ENCODE measurements at places on chromosomes 1 and 21.
A peak's percentile ranks its signal among the peaks of the same experiment; 100 is the strongest.

DNA sequence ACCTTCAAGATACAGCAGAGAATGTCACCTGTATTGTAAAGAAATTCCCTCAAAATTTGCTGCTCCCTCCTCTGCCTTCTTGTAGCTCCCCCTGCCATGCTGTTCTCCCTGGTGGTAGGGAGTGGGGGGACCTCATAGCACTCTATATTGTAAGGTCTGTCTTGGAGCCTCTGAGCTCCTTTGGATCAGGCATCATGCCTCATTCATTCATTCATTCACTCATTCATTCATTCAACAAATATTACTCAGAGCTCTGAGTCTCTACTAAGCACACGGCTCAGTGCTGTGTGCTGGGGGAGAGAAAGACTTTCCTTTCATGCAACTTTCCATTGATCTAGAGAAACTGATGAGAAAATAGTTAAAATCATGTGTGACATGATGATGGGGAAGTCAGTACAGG is 27.1 kb upstream of the EPHB2 start:
- no peak for DNase-seq

DNA sequence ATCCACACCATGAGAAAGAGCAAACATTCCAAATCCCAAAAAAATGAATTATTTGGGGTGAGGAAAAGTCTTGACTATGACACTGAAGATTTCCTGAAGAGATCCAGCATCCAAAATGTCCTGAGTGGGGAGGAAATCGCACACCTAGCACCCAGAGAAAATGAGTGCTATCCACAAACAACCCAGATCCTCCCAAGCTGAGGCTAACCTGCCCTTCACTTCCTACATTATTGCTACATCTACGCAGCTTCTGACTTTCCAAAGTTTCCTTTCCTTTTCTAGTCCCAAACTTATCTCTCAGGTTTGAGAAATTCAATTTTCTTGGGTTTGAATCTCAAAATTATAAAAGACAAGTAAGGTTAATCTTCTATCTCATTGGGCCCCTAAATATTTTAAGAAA is 906 bp upstream of the RGS13 start:
- DNase-seq = no peak

- DNase-seq = no peak
Observed at GRCh38 chr21:37281579-37281978, 14.4 kb upstream of the VPS26C start.

GRCh38 chr1:35406103-35406502 is 137.6 kb downstream of the ZMYM4 start:
- no peak for DNase-seq

DNA sequence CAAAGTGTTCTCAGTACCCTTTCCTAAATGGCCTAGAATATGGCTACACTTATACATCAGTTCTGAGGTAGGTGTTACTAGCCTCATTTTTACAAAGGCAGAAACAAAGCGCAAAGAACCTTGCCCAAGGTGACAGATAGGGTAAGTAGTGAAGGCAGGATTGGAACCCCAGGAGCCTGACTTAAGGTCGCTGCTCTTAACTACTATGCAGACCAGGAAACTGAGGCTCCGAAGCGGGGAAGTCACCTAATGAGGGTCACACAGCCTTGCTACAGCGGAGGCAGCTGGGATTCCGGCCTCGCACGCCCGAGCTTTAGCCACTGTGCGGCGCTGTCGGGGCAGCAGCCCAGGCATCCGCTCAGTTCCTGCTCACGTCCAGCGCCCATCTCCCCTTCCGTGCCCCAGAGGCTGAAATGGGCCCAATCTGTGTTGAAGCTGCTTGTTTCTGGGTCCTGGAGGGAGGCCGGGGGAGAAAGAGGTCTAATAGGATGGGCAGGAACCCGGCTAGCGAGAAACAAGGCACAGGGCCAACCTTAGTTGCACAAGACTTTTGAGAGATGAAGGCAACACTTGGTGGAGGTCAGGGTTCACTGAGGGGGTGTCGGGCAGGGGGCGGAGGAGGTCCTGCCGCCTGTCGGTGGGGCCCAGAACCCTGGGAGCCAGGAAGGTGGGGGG is 1.4 kb upstream of the FOXD2 start:
- DNase-seq = peak; percentile 70

- DNase-seq = no peak
Observed at GRCh38 chr21:31176080-31176551, 137.8 kb upstream of the KRTAP19-8 start.

- DNase-seq = no peak
Observed at GRCh38 chr1:6732942-6733341, 31.3 kb upstream of the DNAJC11 start.

DNA sequence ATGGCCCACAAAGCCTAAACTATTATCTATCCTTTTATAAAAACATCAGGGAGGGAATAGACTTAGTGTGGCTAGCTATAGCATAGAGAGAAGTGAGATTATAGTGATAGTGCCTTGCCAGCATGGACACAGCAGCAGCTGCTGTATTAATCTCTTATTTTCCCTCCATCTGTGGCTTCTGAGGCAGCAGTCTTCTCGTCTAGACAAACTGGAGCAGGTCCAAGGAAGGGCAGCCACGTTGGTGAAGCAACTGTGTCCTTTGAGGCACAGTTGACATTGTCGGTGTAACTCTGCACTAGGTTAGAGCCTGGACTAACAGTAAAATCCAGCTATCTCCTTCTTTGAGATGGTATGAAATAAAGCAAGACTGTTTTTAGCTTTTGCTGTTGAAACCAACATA is 131.3 kb downstream of the CACHD1 start:
- DNase-seq = no peak

DNA sequence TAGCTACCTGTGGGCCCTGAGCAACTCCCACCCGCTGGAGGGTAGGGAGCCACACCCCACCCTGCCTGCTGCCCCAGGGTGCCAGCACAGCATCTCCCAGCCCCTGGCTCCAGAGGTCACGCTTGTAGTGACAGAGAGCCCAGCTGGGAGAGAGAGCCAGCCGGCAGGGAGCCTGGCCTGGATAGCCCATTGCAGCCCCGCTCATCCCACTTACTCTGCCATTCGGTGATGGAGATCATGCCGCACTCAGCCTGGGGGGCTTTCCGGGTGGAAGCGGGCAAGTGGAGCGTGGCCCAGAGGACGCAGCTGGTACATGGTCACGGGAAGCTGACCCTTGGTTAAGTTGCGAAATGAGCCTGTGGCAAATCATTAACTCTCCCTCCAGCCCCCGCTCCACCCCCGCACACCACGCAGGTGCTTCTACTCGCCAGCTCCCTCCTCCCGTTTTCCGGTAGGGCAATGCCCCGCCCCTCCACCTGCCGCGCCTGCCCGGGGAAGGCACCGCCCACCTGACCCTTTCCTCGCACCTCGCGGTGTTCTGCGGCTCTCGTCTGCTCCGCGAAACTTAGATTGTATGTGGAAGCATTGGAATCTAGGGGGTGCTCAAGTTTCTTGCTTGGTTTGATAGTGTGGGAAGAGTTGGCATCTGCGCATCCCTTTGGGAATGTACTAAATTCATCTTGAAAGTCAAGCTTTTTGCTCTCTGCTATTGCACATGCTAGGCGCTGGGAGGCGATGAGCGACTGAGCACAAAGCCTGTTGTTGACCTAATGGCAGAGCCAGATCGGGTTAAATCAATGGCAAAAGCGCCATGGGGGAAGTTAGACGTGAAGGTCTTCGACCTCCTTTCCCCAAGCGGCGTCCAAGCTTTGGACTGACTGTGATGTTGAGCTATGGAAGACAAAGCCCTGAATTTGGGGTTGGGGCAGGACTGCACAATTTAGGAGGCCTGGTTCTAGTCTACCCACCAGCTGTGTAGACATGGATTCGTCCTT is at the start of gene GOLT1A:
GOLT1A (minus strand) TSS at position 321 of the 995 bp plus-strand sequence; CDS start at position 239, 82 bp downstream.
- DNase-seq = no peak

GRCh38 chr1:178258536-178258935 is 164.6 kb downstream of the RASAL2 start:
- DNase-seq = no peak

- DNase-seq = no peak
Observed at GRCh38 chr1:37476460-37477197, 2.2 kb downstream of the ZC3H12A start.

GRCh38 chr1:110506541-110506940 is 12.4 kb downstream of the KCNA10 start:
- DNase-seq = no peak

DNA sequence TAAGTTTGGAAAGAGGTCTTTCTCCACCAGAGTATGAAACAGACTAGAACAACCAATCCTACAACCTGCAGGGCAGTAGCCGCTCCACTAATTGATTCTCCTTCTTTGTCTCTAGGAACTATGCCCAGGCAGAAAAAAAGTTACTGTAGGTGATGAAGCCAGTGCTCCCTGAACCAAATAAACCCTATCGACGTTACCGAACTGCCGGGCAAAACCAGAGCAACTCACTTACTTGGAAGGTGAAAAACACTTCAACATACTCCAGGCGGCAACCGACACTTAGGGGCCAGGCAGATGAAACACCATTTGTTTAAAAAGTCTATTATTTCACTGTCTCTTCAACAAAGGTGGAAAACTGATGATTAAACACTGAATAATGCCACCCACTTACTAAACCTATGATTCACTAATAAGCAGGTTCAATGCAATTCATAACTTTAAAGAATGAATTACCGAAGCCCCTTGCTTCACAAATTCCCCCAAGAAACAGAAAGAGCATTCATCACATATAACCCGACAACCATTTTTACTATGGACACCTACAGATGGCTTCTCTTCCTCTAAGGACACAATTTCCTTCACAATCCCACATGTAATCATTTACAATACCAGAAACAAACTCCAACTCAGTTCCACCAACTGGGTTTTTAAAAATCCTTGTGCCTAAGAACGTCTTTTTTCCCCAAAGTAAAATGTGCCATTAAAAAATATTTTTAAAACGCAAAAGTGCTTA is 1.6 kb downstream of the NRIP1 start:
- DNase-seq = no peak

DNA sequence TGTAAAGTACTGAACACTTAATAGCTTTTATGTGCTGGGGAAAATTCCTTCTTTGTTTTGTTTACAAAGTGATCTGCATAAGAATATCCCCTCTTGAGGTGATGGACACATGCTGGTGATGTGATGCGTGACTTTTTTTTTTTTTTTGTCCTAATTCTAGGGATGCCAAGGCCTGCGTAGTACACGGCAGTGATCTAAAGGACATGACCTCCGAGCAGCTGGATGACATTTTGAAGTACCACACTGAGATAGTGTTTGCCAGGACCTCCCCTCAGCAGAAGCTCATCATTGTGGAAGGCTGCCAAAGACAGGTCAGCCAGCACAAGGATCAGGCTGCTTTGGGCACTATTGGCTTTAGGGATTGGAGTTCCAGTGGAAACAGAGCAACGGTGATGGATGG is 24.7 kb downstream of the ATP1A1 start:
- no peak for DNase-seq

GRCh38 chr1:158013840-158014730 is 20.6 kb downstream of the KIRREL1 start:
- DNase-seq = no peak

DNA sequence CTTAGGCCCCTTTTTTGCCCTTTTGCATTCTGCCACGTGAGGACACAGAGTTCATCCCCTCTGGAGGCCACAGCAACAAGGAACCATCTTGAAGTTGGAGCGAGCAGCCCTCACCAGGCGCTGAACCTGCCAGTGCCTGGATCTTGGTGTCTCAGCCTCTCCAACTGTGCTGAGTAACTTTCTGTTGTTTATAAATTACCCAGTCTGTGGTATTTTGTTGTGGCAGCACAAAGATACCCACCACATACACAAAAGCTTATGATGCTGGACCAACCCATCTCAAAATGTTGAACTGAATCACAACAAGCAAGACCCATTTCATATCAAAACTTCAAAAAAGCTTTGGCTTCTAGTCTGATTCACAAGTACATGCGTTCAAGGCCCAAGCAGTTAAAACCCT is 649.9 kb downstream of the KIF26B start:
- DNase-seq = no peak

DNA sequence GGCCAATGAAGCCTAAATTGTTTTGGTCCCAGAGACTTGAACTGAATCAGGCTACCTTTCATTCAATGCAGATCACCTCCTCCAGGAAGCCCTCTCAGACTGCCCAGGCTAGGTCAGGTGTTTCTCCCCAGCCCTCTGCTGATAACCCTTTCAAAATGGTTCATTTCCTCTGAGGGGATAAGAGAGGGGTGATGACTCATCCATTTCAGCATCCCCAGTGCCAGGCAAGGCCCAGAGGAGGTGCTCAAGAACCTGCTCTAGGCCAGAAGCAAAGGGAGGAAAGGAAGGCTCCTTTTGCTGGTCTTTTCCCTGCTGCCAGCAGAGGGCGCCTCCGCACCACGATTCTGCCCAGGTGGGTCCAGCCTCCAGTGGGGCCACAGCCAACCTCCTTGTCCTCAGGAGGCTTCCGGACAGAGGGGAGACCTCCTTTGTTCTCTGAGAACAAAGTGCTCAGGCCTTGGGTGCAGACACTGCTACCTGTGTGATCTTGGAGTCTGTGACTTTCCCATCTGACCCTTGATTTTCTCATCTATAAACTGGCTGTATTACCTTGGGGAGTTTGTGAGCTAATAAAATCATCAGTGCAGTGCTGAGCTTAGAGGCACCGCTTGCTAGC is 45.3 kb upstream of the ARHGEF10L start:
- DNase-seq = peak; percentile 60

- no peak for DNase-seq
Observed at GRCh38 chr1:89974696-89975470, 20.0 kb upstream of the ZNF326 start.

DNA sequence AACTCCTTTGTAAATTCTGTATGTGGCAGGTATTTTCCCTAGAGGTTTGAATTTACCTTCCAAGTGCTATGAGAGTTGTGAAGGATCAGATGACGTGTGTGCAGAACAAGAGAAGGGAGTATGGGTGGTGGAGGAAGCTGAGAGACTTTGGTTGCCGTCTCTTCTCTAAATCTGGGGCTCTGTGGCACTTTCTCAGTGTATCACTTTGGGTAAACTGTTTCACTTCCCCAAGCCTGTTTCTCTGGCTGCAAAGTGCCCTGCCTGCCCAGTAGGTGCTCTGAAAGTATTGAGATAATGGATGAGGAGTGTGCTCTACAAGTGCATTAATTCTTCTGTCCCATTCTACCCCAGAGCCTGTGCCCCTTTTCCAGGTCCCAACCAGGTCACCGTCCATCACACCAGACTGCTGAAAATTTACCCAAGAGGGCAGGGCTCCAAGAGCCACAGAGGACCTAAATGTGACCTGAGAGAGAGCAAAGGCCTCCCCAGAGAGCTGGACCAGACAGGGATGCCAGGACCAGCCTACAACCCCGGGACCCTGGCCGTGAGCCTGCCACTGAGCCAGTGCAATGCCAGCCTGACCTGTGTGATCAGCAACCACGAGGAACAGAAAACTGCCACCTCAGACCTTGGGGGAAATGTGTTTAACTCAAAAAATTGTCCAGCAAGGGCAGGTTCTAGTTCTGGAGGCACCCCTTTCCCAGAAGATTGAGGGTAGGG is 131.6 kb upstream of the ETV3 start:
- DNase-seq = no peak

- no peak for DNase-seq
Observed at GRCh38 chr1:176174108-176174507, 33.0 kb downstream of the COP1 start.

Measured in NCI-H1436 (cell line).